CD4-positive, alpha-beta T cell treated with Interleukin-17A for 1 hour (primary cell): ENCODE measurements at places on chromosomes 12 and 14.

GRCh38 chr12:101038289-101038871, 171.7 kb downstream of the SLC5A8 start:
- DNase-seq, result no peak

- no peak for DNase-seq
Measured at GRCh38 chr14:102696856-102697495, 80.3 kb upstream of the TRAF3 start.

DNA sequence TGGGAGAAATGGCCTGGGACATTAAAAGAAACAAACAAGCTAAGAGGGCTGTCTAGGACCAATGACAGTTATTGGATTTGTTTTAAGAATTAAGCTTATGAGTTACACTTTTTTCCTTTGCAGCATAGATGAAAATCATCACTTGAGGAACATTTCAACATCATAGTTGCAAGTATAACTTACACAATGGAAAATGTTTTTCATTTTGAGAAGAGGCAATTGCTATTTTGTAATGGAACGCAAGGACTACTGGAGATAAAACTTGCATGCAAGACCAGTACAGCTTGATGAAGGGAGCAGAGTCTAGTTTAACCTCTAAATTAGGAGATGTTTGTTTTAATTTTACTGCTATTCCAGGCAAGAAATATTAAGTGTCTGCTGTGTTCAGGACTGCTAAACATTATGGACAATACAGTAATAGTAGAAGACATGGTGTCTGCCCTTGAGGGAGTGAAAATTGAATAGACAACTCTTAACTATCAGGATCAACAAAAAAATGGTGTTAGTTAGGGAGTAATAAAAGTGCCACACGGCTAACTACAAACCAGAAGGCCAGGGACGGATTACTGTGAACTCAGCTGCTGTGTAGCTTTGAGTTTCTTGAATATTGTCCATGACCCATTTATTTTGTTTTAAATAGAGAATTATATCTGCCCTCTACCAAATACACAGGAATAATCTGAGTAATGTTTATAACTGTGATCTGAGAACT, 374.5 kb downstream of the RAD51B start:
- no peak for DNase-seq

DNA sequence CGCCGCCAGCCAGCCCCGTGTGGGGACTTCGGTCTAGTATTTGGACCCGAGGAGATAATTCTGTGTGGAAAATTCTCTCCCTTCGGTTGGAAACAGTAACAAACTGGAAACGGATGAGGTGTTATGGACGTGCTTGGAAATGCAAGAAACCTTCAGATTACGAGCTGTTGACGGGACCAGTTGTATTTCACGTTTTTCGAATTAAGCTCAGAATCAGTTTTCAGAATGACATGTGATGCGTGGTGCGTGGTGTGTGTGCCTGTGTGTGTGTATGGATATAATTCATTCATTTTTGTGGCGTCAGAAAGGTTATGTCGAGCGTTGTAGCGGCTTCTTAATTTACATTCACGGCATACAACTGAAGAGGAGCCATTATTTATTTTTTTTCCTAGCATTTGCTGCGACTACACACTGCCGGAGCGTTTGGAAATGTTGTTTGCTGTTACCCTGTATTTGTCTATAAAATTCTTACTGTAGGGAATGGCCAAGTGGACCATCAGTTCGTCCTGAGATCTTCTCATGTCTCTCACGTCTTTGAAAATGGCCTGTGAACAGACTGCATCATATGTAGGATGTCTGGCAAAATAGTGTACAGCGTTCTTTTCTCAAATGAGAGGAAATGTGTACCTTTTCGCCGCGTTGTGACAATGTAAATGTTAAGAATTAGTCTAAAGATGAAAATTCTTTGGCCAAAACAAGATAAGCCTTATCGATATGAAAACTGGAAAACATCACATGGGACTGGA, 1.3 kb downstream of the TRAF3 start:
- peak; percentile 42 for DNase-seq

- DNase-seq, result no peak
Measured at GRCh38 chr14:61706096-61706690, 10.9 kb downstream of the HIF1A start.

DNA sequence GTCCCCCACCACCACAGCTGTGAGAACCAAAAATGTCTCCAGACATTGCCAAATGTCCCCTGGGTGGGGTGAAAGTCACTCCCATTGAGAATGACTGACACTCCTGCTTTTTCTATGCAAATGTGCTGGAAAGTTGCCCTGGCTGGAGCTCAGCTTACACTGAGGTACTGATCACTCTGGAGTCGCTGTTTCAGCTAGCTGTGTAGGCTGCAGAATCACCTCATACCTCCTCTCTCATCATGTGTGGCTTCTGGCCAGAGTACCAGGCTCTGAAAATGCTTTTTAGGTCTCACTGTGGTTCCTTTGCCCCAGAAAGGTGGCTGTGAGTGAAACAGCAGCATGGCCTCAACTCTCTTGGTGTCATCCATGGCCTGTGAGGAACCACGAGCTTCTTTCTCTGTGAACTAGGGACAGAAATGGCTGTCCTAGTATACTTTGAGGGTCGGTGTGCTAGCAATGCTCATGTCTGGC, 414.4 kb downstream of the DPF3 start:
- DNase-seq, result no peak
